ENCODE measurements at places on chromosomes 2 and 18.

- peak; percentile 23 for DNase-seq
Observed at GRCh38 chr18:7958081-7958896, 391.2 kb downstream of the PTPRM start.

DNA sequence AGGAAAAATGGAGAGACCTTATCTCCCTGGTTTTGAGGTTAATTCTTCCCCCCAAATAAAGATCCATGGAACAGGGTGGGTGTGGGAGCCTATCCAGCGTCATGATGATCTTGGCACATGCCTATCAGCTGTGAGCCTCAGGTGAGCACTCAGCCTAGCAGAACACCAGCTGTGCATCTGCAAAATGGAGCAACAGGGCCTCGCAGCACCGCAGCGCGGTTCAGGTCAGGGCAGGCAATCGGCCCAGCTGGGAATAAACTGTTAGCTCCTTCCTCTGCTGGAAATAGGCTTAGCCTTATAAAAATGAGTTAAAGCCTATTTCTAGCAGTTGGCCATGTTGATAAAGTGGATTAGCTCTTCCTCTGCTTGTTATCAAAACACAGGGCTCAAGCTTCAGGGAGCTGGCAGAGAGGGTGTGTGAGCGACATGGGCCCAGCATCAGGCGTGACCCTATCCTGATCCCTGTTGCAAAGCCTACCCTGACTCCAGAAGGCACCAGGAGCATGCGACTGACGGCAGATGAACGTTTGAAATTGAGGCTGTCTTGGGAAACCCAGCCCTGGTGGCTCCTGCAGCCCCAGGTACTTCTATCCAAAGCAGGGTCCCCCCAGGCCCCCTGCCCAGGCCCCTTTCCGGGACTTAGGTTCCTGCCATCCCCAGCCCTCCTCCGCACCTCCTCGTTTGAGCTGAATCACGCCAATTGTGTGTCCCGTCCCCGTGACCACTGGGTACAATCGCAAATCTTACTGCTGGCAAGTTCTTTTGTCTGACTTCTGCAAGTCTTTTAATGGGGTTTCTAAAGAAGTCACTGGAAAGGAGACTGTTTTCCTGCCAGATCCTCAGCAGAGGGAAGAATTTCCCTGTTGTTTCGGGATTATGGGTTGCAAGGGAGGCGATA lies 35.4 kb downstream of the ARHGEF4 start:
- DNase-seq, result no peak

- DNase-seq, result no peak
Observed at GRCh38 chr2:218622606-218623365, 15.1 kb downstream of the PLCD4 start.

GRCh38 chr2:64142741-64143168 lies 1.5 kb downstream of the PELI1 start:
- no peak for DNase-seq

- DNase-seq, result no peak
Observed at GRCh38 chr2:68736086-68736485, 1.5 kb downstream of the ARHGAP25 start.

- no peak for DNase-seq
Observed at GRCh38 chr2:32745675-32746074, 117.8 kb downstream of the TTC27 start.

GRCh38 chr2:203869223-203870042 lies 1.9 kb downstream of the CTLA4 start:
- DNase-seq, result peak; percentile 70

- no peak for DNase-seq
Observed at GRCh38 chr2:222088561-222088960, 210.2 kb downstream of the PAX3 start.

DNA sequence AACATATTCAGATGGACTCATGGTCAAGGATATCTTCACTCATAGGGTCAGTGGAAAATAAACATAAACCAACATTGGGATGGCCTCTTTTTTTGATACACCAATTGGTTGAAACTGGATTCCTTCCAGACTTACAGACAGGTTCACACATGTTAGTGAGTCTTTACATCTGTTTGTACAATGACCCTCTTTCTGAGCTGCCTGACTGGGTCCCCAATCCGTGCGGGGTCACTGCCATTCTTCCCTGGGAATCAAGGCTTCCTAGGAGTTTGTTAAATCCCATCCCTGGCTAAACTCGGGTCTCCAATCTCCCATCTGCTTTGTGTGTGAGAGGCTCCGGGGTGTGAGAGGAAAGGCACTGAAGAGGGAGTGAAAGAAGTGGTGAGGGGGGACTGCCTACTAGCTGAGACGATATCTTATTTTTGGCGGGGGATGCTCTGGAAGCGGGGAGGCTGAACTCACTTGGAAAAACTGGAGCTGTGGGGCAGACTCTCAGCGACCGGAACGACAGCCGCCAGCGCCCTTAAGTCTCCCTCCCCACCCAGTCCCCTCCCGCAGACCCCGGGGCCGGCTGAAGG lies 487 bp downstream of the STARD6 start:
- no peak for DNase-seq

GRCh38 chr18:27240383-27240782 lies 55.3 kb upstream of the CHST9 start:
- DNase-seq, result no peak

- DNase-seq, result no peak
Observed at GRCh38 chr2:168462543-168463045, 6.5 kb downstream of the CERS6 start.

DNA sequence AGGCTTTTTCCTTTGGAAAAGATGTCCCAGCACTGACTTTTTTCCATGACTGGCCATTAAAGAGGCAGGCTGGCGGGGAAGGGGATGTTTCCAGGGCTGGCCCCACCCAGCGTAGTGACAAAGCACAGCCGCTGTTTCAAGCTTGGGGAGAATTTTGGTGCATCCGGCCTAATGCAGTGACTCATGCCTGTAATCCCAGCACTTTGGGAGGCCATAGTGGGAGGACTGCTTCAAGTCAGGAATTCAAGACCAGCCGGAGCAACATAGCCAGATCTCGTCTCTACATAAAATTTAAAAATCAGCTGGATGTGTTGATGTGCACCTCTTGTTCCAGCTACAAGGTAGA lies 78.0 kb upstream of the SH3BP4 start:
- DNase-seq, result no peak

DNA sequence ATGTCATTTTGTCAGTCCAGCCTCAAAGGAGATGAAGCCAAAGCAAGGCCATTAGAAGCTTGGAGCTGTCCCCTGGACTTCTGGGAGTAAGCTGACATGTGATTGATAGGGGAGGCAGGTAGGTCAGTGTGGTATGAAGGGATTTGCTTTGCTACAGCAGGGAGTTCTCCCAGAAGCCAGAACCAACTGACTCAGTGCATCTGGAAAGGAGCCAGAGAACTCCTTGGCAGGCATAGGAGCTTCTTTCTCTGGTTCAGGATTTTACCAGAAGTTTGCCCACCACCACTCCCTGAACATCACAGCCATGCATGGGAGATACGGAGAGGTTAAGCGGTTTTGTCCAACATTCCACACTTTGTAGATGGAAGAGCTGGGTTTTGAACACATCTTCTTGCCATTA lies 24.5 kb upstream of the KCNE4 start:
- no peak for DNase-seq

- no peak for DNase-seq
Observed at GRCh38 chr2:238808761-238809160, 39.1 kb upstream of the TWIST2 start.

- no peak for DNase-seq
Observed at GRCh38 chr2:6896930-6897759, 19.6 kb downstream of the RSAD2 start.

DNA sequence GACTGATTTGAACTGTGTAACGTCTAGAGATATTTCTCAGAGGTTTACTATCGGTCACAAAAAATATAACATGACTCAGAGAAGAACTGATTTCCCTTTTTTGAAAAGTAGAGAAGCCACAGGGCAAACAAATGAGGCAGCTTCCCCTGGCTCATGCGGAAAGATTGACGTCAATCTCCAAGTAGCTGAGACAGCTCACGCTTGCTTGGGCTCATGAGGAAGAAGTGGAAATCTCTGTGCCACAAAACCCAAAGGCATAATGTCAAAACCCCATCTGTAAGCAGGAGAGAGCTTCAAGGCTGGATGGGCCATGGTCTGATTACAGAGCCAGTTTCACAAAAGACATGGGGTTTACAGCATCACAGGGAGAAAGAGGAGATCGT lies 188.1 kb downstream of the ARL4C start:
- peak; percentile 87 for DNase-seq

GRCh38 chr2:223587301-223587700 lies 14.9 kb downstream of the SCG2 start:
- no peak for DNase-seq

DNA sequence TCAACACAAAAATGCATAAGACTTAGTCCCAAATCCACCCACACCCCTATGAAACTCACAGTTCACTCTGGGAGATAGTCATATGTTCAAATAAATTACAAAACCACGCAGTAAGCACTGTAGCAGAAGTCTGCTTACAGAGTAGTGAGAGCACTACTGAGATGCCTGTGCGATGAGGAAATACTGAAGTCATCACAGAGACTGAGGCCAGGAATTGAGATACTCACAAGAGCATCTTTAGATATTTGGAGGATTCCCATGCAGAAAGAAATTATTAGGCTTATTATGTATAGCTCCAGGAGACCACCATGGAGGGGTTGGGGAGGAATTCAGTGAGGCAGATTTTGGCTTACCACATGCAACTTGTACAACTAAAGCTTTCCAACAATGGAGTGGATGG lies 82.3 kb downstream of the ANTXR1 start:
- DNase-seq, result no peak

DNA sequence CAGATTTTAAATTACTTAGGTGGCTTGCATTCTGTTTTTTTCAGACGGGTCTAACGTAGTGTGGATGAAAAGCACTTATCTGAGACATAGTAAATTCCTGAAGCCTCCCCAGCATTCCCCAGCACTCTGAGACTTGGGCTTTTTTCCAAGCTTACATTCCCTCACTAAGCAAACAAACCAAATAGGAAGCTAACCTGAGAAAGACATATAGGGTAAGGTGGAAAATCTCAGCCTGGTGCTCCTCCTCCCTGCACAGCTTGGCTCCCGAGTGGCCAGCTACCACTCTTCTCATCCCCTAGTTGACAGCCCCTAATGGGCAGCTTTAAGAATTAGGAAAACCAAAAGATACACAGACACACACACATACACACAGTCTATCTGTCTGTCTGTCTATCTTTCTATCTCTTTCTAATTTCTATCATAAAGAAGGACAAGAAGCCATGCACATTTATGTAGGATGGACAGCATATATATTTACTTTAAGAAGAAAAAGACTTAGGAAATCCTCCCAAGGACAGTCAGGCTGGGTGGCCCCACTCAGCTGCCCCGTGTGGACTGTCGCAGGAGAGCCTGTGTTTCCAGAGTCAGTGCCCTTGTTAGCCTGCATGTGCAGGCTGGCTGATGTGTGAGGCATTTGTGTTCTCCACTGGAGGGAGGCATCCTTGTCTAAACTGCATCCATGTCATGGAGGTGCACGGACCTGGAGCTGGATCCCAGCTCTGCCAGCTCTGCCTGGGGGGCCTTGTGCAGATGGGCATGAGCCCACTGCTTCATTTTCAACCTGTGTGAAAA lies 8.2 kb downstream of the CNNM3 start:
- no peak for DNase-seq

GRCh38 chr18:48326901-48327675 lies 82.1 kb downstream of the ZBTB7C start:
- no peak for DNase-seq

GRCh38 chr18:48835745-48836170 lies 115.0 kb downstream of the SMAD7 start:
- peak; percentile 9 for DNase-seq

GRCh38 chr2:128299628-128300027 lies 19.0 kb downstream of the HS6ST1 start:
- no peak for DNase-seq

GRCh38 chr2:32805104-32806095 lies 141.4 kb upstream of the LTBP1 start:
- DNase-seq, result no peak

DNA sequence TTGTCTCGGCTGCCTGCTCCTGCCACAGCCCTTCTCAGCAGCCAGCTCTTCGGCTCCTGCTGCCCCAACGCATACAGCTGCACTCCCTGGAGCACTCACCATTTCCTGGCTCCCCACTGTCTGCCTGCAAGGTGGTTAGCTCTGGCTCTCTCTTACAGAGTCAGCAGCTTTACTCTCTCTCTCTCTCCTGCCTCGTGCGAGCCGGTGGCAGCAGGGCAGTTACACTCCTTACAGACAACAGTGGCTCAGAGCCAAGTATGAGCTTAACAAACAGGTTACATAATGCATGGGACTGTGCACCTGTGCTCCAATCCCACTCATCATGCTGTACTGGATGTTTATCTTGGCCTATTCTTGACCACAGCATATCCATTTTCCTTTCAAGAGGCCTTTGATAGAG lies 47.4 kb upstream of the DNAJC10 start:
- no peak for DNase-seq

DNA sequence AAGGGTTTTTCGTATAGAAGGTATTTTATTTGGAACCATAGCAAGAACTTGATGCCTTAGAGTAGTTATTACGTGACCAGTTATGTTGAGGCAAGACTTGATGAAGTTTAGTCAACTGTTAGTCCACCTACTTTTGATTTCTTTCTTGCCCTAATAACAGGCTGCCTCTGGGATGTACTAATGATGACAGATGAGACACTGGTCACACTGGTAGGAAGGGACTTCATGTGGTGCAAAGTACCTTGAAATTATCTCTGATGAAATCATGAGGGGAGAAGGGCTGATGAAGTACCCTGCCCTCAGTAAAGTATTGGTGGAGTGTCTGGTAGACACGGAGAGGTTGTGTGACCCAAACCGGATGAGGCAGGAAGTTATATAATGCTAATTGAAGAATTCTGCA lies 5.4 kb downstream of the DIS3L2 start:
- no peak for DNase-seq

GRCh38 chr2:118589721-118590120 lies 257.7 kb downstream of the EN1 start:
- no peak for DNase-seq

DNA sequence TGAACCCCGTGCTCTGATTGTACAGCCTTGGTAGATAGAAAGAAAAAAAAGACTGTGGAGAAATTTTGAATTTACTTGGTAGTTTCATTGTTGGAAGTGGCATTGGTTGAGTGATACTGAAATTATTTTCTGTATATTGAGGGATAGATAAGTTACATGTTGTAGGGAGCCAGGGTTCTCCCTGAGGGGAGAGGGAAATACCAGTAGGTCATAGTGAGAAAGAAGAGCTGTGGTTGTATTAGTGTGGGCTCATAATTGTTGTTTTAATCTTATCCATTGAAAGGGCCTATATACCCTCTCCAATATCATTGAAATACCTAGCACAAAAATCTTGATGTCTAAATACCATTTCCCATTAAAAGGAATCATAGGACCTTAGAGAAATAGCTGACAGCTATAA lies 16.9 kb upstream of the RAB31 start:
- DNase-seq, result no peak

GRCh38 chr2:183950673-183951072 lies 647.7 kb upstream of the ZNF804A start:
- no peak for DNase-seq

DNA sequence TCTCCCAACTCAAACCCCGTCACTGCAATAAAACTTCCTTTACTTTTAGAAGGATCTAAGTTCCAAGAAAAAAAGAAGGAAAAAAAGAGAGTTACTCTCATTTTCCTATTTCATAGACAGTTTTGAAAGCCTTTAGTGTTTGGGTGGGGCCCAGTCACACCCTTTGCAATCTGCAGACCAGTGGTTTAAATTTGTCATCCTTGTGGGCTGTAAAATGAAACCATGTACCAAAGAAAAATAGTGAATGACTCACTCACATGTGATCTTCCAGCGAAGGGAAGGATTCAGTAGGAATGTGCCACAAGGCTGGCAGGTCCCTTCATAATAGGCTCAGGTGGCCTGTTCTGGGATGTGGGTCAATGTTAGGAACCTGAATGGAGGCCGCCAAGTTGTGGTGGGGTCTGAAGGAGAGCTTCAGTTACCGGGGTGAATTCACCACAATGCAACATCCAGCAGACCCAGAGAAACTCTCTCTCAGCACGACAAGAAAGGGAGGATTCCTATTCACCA lies 28.3 kb downstream of the ANXA4 start:
- peak; percentile 50 for DNase-seq

Measured in CD4-positive, alpha-beta T cell treated with Interleukin-4 for 1 hour (primary cell).